SJCRH30 (cell line): ENCODE measurements at places on chromosomes 2 and 18. TPM values are rescaled to one million over a fixed set of nuclear protein-coding genes. Genes with fewer than 3 reads are reported as not detected.

GRCh38 chr2:103868396-103868795 is 985.5 kb upstream of the POU3F3 start:
- DNase-seq = peak; percentile 28
- H3K36me3 ChIP-seq = no peaks in the 10 kb centered on the region
- peaks cover 12% of the 10 kb centered on the region for H3K4me1 ChIP-seq

The CCNYL1 gene
- 6.5 and 7.1 TPM in 2 replicates for total RNA-seq

DNA sequence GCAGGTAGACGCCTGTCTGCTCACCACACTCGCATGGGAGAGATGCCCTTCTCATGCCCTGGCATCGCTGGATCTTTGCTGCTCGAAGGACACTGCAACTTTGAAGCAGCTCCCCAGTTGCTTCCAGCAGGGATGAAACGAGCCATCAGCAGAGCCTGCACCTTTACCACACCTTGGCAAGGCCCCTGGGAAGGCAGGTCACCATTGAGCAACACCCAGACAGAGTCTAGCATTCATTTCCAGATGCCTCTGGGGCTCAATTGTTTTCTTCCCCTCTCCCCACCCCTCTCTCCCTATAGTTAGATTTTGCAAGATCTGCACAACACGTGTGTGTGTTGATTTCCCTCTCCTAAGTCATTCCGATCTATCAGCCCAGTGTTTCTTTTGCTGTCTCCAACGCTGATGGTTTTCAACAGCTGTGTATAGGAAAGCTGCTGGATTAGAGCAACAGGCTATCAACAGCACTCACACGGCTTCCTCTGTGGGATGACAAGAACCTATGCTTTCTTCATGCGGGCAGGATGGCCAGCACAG is 25.6 kb upstream of the INHBB start:
- peaks cover 17% of the 10 kb centered on the region for H3K27me3 ChIP-seq
- peak; percentile 93 for DNase-seq
- H3K36me3 ChIP-seq = no peaks in the 10 kb centered on the region

- H3K27ac ChIP-seq = no peak overlapping the region
- 0 out of 2 replicates have a peak, but pooled peaks cover 6% of the 10 kb centered on the region for H3K27me3 ChIP-seq
- DNase-seq = peak; percentile 55
- no peaks in the 10 kb centered on the region for H3K36me3 ChIP-seq
- no peak overlapping the region for H3K4me3 ChIP-seq
- H3K4me1 ChIP-seq = no peaks in the 10 kb centered on the region; the same call in 1 of the 2 replicates
Observed at GRCh38 chr2:201891676-201892075, 85.3 kb downstream of the CDK15 start.

- H3K27ac ChIP-seq = peak overlapping the region; percentile 34; the same call in 1 of the 2 replicates
- H3K4me1 ChIP-seq = no peaks in the 10 kb centered on the region; the same call in 1 of the 2 replicates
- H3K36me3 ChIP-seq = no peaks in the 10 kb centered on the region
- DNase-seq = peak; percentile 67
Observed at GRCh38 chr2:36965751-36966369, 476 bp downstream of the STRN start.

DNA sequence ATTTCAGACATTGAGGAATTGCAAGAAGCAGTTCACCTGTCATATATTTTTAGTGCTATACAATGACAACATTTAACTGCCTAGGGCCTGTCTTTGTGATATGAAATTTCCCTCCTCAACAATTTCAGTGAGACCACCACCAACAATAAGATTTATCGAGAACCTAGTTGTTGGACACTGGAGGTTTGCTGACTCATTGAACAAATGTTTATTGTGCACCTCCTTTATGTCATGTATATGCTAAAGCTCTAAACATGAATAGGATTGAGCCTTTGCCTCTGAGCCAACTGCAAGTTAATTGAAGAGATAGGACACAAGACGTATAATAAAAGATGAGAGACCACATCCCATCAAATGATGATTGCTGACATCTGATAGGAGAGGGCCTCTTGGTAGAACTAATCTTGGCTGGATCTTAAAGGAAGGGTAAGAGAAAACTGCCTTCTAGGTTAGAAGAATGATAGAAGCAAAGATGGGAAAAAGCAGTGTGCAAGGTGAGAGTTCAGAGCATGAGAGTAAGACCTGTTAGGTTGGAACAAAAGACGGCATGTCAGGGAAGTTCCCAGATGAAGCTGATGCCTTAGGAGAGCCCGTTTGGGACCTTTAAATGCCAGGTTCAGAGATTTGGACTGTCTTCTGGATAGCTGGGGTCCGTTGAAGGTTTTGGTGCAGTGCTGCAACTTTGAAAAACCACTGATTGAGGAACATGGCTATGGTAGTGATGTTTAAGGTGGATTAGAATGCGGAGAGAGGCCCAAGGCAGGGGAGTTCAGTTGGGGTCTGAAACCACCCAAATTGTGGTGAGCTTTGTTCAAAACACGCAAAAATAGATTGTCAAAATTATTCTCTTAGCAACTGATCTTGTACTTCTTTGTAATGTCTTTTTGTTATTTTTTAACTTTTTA is 133.0 kb upstream of the EML6 start:
- H3K27ac ChIP-seq = no peak overlapping the region
- H3K4me1 ChIP-seq = 0 out of 2 replicates have a peak, but pooled peaks cover 4% of the 10 kb centered on the region
- H3K27me3 ChIP-seq = no peaks in the 10 kb centered on the region
- DNase-seq = no peak
- H3K36me3 ChIP-seq = peaks cover 18% of the 10 kb centered on the region

The ANKRD30BL gene
- total RNA-seq = not detected in 2 replicates

- H3K4me1 ChIP-seq = peaks cover 45% of the 10 kb centered on the region
- H3K27me3 ChIP-seq = no peaks in the 10 kb centered on the region
- no peaks in the 10 kb centered on the region for H3K36me3 ChIP-seq
Observed at GRCh38 chr2:173590276-173590861, 235.7 kb downstream of the CDCA7 start.

The SMAD4 gene
- total RNA-seq = 97.2 and 108 TPM in 2 replicates

GRCh38 chr2:171566753-171567152 is 44.5 kb downstream of the CYBRD1 start:
- H3K27me3 ChIP-seq = 0 out of 2 replicates have a peak, but pooled peaks cover 4% of the 10 kb centered on the region
- H3K4me3 ChIP-seq = no peak overlapping the region
- H3K4me1 ChIP-seq = no peaks in the 10 kb centered on the region
- no peak overlapping the region for H3K27ac ChIP-seq
- no peaks in the 10 kb centered on the region for H3K36me3 ChIP-seq

The YES1 gene
- 151 and 185 TPM in 2 replicates for total RNA-seq

The KCNIP3 gene
- total RNA-seq = not detected in 2 replicates

GRCh38 chr2:138814123-138814898 is 34.1 kb upstream of the NXPH2 start:
- no peaks in the 10 kb centered on the region for H3K27me3 ChIP-seq
- H3K36me3 ChIP-seq = no peaks in the 10 kb centered on the region
- H3K27ac ChIP-seq = no peak overlapping the region
- DNase-seq = no peak
- H3K4me1 ChIP-seq = no peaks in the 10 kb centered on the region

DNA sequence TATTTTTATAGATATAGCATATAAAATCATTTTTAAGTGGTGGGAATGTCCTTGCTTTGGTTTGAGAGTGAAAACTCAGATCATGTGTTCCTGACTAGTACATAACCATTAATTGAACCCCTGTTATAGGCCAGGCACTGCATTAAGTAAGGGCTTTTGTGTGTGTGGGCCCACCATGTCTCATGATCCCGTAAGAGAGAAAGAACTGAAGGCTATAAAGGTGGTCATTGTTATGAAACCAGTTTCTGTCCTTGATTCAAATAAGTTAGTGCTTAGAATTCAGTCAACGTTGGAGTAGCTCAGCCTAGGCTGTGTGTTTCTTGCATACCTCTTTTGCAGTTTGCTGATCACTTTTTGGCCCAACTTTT is 91.5 kb downstream of the LIMS1 start:
- peaks cover 8% of the 10 kb centered on the region for H3K4me1 ChIP-seq
- no peak overlapping the region for H3K27ac ChIP-seq
- H3K36me3 ChIP-seq = no peaks in the 10 kb centered on the region

DNA sequence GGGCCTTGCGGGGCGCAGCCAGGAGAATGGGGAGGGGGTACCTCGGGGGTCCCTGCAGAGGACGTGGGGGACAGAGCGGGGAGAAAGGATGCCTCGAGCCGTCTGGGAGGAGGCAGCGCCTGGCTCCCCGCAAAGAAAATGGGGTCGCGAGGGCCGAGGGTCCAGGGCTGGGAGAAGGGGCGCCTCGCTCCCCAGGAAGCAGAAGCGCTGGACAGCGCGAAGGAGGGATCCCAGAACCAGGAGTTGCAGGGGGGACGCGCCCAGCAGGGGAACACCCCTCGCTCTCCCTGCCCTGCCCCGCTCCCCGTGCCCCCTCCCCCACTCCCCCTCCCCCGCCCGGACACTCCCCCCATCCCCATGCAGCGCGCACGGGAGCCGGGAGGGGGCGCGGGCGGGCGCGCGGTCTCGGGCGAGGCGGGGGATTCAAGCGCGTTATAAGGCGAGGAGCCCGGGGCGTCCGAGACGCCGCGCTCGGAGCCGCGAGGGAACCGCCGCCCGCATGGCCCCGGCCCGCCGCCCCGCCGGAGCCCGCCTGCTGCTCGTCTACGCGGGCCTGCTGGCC is at the start of gene ERFE:
ERFE (plus strand) TSS at position 462 of the 562 bp plus-strand sequence; CDS start at position 500, 38 bp downstream.
- H3K27me3 ChIP-seq = no peaks in the 10 kb centered on the region
- peak within 1 kb of the TSS; percentile 59 for H3K4me3 ChIP-seq
- DNase-seq = peak; percentile 74

The KCMF1 gene
- 75.8 and 93.0 TPM in 2 replicates for total RNA-seq

DNA sequence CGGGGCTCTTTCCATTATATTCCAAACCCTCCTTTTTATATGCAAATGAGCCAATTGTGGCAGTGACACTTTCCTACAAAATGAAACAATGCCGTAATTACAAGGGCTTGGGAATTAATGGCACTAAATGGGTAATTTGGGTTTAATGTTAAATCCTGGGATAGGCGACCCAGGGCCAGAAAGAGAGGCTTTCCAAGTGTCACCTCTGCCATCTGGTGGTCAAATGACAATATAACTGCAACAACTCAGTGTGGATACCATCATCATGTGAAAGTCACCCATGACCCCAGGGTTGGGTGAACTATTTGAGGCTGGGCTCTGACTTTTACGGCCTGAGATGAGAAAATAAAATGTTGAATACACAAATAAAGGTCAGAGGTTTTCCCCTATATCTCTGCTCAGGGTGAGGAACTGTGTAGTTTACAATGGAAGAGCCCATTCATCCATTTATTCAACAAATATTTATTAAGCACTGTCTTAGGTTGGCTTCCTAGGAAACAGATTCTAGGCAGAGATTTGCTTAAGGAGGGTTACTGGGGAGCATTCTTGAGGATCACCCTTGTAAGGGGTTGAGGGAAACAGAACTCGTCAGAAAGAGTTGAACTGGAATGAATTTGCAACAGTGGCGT is 13.6 kb upstream of the THADA start:
- H3K27ac ChIP-seq = no peak overlapping the region
- H3K27me3 ChIP-seq = no peaks in the 10 kb centered on the region
- peaks cover 11% of the 10 kb centered on the region; the same call in 1 of the 2 replicates for H3K4me1 ChIP-seq

GRCh38 chr2:237732070-237732469 is 66.5 kb upstream of the RBM44 start:
- DNase-seq = no peak
- H3K4me1 ChIP-seq = peaks cover 16% of the 10 kb centered on the region
- H3K36me3 ChIP-seq = peaks cover 7% of the 10 kb centered on the region
- no peak overlapping the region for H3K4me3 ChIP-seq
- no peak overlapping the region for H3K27ac ChIP-seq

The KCNG2 gene
- not detected in 2 replicates for total RNA-seq

The FBXO15 gene
- total RNA-seq = 0.36 TPM in 1 of 2 replicates, not detected in the other

DNA sequence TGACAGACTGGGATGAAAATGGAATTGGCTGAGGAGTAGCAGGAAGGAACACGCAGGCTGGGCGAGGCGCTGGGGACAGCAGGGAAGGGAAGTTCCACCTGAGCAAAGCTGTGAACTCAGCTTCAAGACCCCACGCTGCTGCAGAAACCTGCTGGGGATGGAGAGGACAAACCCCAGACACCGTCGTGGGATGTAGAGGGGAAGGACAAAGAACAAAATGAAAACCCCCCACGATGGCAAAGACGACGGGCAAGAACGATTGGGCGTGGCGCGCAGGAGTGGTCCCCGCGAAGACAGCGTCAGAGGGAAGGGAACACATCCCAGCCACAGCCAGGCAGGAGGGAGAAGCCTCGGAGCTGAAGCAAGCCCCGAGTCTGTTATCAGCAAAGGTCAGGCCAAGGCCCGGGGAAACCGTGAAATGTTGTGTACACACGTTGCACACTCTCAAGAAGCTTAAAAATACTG is 222.9 kb downstream of the NDUFA10 start:
- no peaks in the 10 kb centered on the region for H3K36me3 ChIP-seq
- no peaks in the 10 kb centered on the region for H3K4me1 ChIP-seq
- no peak for DNase-seq
- no peak overlapping the region for H3K27ac ChIP-seq
- H3K27me3 ChIP-seq = no peaks in the 10 kb centered on the region; the same call in 1 of the 2 replicates

The DSC1 gene
- not detected in 2 replicates for total RNA-seq

The CD8B2 gene
- total RNA-seq = not detected in 2 replicates

The GLI2 gene
- total RNA-seq = 13.0 and 18.4 TPM in 2 replicates

DNA sequence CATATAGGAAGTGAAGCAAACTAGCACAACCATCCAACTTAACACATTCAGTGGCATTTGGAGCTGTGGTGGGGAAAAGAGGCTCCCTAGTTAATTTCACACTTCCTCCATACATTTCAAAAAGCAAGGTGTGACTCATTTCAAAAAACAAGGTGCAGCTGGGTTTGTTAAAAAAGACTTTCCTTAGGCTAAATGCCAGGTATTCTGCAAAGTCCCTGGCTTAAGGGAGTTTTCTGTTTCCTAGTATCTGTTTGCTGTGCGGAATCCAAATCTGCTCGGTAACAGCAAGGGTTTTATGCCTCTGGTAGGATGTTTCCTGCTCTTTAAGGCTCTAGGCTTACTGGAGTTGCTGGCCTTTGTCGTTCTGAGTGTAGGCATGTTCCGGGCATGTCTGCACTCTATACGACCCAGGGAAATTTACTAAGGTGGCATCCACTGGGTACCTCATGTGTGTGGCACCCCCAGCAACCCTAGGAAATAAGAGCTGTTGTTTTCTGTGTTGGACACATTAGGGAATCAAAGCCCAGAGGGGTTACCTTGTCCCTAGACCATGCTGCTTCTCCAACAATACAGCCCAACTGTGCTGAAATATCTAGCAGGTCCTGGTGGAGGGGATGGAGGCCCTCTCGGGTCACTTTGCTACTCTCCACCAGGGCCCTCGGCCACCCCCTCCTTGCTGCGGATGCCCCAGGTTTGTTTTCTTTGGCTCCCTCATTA is 634 bp upstream of the MSGN1 start:
- no peak overlapping the region for H3K27ac ChIP-seq
- DNase-seq = no peak

- H3K27ac ChIP-seq = peak overlapping the region; percentile 72
- peak overlapping the region; percentile 41 for H3K4me3 ChIP-seq
- DNase-seq = no peak
- H3K27me3 ChIP-seq = no peaks in the 10 kb centered on the region
Observed at GRCh38 chr2:225165052-225165451, 122.8 kb upstream of the DOCK10 start.

- no peaks in the 10 kb centered on the region for H3K27me3 ChIP-seq
- no peak for DNase-seq
- no peak overlapping the region for H3K4me3 ChIP-seq
- no peaks in the 10 kb centered on the region for H3K4me1 ChIP-seq
- H3K27ac ChIP-seq = no peak overlapping the region
Observed at GRCh38 chr18:43524260-43524659, 247.0 kb upstream of the SYT4 start.
